ENCODE measurements at places on chromosomes 5 and 9.

GRCh38 chr5:33806738-33807442 is 84.9 kb downstream of the ADAMTS12 start:
- no peak for DNase-seq

DNA sequence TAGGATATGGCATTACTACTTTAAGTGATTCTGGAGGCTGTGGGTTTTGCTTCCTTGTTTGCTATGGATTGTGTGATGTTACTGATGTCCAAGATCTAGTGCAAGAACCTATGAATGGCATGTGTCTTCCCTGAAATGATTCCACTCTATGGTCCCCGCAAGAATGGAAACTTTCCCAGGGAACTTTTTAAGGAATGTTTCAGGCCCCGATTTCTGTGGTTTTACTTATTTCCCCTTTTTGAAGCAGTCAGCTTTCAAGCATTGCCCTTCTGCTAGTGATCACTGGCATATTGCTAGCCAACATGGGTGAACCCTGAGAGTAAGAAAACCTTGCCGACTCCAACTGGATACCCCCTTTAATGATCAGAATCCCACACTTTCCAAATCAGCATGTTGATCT is 26.6 kb upstream of the CD180 start:
- DNase-seq, result no peak

GRCh38 chr5:77643654-77644370 is 5.3 kb upstream of the OTP start:
- peak; percentile 61 for DNase-seq

DNA sequence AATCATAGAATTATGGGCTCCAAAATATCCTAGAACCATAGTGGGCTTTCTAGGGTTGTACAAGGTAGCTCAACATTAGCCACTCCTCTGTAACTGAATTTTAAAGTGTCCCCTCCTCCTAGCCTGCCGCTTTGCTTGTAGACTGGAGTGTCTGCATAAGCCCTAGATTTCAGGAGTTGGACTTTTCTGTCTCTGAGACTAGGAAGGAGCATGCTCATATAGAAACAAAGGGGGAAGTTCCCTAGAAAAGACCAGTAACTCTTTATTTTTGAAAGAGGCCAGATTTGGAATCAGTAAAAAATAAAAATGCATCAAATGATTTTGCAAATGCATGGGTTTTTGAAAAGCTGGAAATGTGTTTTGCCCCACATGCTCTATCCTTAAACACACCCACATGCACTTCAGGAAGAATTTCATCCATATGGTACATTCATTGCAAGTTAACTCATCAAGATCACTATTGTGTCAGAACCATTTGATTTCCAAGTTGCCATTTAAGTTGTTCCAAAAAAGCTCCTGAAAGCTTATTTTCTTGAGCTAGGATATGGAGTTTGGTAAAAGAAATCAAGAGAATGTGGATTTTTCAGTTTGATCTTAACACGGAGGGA is 121.0 kb upstream of the NR3C1 start:
- no peak for DNase-seq

- DNase-seq, result no peak
Measured at GRCh38 chr9:135874859-135875258, 32.5 kb downstream of the CAMSAP1 start.

DNA sequence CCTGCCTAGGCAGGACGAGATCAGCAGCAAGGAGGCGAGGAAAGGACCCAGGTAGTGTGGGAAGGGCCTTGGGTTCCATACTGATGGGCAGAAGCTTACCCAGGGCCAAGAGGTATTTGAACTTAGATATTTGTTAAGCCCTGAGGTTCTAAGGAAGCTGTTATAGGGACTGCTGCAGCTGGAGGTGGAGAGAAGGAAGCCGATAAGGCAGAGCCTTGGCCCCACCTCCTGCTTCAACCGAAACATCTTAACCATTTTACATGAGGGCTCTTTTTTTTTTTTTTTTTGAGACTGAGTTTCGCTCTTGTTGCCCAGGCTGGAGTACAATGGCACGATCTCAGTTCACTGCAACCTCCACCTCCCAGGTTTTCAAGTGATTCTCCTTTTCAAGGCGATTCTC is 8.6 kb upstream of the AQP3 start:
- DNase-seq, result no peak

DNA sequence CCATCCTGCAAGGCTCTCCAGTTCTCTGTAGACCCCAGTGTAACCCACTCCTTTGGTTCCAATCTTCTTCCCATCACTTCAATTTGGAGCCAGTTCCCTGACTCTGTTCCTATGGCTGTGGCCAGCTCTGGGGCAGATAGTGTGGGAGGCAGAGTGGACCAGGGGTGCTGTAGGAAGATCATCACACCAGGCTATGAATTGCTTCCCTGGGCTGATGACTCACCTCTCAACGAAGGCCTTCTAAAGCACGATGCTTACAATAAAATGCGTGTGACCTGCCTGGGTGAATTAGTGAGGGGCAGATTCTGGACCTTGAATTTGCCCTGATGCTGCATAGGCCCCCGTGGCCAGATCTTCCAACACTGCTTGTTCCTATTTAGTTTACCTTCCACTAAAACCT is 289.7 kb downstream of the FBXL7 start:
- DNase-seq, result no peak

DNA sequence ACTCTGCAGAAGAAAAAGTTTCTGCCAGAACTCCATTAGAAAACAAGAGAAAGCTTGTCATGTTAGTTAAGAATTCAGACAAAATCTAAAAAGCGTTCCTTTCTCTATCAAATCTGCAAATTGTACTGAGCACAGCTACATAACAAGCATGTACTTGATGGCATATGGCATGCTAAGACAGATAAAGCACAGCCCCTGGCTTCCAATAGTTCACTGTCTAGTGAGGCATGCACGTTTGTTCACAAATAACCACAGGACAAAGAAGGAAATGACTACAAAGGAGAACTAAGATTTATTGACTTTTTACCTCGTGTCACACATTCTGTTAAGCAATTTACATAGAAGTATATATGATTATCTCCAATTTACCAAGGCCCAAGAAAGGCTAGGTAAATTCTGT is 518.2 kb upstream of the TLE4 start:
- peak; percentile 17 for DNase-seq

GRCh38 chr9:128689820-128690683 is 1.0 kb downstream of the SET start:
- DNase-seq, result peak; percentile 60

DNA sequence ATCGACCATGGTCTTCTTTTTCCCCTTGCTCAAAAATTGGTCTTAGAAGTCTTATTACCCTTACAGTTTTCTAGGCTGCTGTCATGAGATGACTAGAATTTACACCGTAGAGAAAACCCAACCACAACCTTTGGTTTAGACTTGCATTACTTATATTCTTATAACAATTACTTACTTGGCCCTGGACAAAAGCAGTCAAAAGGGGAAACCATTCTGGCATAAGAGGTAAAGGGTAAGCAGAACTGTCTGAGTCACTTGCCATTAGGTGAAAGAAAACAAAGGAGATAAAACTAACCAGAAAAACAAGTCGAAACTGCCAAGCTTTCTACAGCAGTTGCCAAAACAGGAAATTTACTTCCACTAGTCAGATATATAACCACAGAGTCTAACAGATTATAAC is 17.9 kb downstream of the TMEM245 start:
- DNase-seq, result no peak
